ENCODE measurements at places on chromosomes 2 and 18.

- DNase-seq: no peak
Measured at GRCh38 chr18:42365591-42365990, 410.6 kb downstream of the PIK3C3 start.

- no peak for DNase-seq
Measured at GRCh38 chr2:207434899-207435465, 94.8 kb upstream of the CREB1 start.

- DNase-seq: no peak
Measured at GRCh38 chr2:135826544-135826943, 10.4 kb downstream of the LCT start.

GRCh38 chr2:66803726-66804125 is 368.8 kb downstream of the MEIS1 start:
- DNase-seq: no peak

DNA sequence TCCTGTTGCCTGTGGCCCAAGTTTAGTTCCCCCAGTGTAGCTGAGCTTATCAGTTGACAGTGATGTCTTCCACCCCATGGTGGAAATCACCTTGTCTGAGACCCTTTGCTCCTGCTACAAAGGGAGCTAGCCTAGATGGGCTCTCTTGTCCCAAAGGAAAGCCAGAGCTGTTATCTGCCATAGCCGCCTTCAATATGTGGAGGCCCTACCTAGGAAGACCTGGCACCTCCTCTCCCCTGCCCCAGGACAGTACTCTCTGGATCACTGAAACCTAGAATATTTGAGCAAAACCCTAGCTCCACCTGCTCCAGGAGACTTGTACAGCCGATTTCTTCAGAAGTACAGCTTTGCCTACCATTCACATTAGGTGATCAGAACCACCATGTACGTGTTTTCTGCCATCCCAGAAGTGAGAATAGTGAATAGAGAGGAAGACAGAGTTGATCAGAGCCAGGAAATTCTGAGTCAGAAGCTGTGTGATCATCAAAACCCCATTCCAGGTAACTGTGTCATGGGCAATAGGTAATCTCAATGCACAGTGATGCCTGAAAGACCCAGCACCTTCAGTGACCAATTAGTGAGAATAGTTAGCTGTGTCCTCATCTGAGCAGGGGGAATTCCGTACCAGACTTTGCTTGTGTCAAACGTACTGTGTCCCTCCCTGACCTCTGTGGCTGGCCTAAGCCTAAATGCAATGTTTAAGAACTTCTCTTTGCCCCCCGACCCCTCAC is 138.4 kb upstream of the ALPP start:
- no peak for DNase-seq

DNA sequence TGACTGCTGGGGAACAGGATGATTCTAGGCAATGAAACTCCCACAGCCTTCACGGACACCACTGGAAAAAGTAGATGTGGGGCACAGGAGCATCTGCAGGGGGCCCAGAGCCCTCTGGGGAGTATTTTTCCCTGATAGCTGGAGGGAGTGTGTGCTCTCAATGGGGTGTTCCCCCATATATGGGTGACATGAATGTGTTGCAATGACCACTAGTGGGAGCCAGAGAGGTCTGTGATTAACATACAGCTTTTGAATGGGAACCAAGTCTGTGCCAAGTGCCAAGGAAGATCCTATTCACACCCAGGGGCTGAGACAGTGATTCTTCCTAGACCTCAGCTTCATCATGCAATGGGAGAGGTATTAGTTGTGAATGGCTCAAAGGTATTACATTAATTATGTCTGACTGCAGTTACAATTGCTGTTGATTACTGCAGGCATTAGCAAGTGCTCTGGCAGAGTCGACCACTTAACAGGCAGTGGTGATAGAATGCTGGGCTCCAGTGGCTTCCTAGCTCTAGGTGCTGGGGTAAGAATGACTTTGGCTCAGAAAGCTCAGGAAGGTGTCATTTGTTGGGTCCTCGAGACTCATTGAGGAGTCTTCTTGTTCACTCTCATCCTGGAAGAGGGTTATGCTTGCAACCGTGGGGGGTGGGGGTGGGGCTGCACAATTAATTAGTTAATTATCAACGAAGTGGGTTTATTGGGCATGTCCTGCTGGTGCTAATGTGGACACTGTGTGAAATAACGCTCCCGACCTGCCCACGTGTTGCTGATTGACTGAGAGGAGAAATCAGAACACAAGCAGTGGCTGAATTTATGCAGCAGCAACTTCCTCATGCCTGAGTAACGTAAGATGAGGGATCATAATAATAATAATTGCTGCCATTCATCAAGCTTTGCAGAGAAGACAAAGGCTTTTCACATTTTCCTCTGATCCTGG is 194.1 kb downstream of the CLIP4 start:
- DNase-seq: no peak

DNA sequence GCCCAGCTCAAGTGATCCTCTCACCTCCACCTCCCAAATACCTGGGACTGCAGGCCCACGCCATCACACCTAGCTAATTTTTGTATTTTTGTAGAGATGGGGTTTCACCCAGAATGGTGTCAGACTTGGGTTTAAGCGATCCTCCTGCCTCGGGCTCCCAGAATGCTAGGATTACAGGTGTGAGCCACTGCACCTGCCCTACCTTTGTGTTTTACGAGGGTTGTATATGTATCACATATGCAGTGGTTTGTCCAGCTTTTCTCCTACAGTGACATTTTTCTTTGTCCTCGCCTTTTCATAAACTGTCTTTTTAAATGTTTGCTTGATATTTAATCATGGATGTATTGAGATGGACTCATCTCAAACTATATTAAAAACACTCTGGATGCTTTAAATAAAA is 38.5 kb downstream of the AGAP1 start:
- no peak for DNase-seq

GRCh38 chr2:224017957-224018356 is 21.1 kb downstream of the SERPINE2 start:
- DNase-seq: no peak

DNA sequence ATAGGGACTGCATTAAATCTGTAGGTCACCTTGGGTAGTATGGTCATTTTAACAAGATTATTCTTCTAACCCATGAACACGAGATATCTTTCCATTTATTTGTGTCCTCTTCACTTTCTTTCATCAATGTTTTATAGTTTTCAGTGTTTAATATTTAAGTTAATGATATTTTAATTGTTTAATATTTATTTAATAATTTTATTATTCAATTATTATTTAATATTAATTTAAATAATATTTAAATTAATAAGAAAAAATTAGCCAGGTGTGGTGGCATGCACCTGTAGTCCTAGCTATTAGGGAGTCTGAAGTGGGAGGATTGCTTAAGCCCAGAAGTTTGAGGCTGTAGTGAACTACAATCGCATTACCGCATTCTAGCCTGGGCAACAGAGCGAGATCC is 33.0 kb downstream of the CASP10 start:
- DNase-seq: no peak

DNA sequence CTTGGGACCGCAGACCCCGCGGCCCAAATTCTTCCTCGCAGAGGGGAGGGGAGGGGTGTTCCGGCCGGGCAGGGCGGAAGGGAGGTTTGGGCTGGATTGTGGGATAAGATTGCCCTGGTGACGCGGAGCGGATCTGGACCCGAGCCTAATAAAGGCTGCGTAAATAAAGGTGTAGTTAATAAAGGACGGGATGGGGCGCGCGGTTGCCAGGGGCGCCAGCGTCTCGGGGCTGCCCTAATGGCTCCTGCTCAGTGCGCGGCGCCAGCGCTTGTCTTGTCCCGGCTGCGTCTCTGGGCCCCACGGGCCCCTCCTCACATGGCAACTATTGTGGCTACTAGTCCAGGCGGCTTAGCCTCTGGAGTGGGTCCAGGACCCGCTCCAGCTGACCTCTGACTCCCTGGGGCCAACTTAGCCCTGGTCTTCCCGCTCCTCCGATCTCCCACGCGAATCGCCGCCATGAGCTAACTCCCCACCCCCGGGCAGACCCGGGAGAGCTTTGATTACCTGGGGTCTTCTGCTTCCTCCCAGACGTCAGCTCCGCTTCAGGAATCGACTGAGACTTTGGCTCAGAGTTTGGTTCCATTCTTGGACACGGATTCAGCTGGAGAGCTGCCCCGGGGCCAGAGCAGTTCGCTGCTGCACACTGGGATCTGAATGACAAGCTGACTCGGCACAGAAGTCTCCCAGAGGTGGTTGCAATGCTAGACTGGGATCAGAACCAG is 36.5 kb downstream of the SLC25A52 start:
- DNase-seq: no peak

DNA sequence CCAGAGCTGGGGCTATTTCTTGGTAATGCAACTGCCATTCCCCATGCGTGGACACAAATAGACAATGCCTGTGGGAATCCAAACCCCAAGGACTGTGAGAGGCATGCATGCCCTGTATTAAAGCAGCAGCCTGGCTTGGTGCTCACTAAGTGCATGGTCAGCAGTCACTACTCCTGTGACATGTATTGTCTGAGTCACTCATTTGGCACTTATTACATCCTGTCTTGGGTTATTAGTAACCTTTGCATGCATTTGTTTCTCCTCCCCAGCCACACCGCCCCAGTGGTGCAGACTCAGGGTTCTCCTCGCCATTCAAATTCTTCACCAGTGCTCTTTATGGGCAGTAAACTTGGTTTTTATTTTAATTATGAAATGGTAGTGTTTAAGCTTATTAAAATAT is 30.2 kb downstream of the PRKCE start:
- no peak for DNase-seq

DNA sequence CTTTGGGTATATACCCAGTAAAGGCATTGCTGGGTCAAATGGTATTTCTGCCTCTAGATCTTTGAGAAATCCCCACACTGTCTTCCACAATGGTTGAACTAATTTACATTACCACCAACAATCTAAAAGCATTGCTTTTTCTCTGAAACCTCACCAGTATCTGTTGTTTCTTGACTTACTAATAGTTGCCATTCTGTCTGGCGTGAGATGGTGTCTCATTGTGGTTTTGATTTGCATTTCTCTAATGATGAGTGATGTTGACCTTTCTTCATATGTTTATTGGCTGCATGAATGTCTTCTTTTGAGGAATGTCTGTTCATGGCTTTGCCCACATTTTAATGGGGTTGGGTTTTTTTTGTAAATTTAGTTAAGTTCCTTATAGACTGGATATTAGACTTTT is 382.6 kb upstream of the ZNF804A start:
- no peak for DNase-seq

DNA sequence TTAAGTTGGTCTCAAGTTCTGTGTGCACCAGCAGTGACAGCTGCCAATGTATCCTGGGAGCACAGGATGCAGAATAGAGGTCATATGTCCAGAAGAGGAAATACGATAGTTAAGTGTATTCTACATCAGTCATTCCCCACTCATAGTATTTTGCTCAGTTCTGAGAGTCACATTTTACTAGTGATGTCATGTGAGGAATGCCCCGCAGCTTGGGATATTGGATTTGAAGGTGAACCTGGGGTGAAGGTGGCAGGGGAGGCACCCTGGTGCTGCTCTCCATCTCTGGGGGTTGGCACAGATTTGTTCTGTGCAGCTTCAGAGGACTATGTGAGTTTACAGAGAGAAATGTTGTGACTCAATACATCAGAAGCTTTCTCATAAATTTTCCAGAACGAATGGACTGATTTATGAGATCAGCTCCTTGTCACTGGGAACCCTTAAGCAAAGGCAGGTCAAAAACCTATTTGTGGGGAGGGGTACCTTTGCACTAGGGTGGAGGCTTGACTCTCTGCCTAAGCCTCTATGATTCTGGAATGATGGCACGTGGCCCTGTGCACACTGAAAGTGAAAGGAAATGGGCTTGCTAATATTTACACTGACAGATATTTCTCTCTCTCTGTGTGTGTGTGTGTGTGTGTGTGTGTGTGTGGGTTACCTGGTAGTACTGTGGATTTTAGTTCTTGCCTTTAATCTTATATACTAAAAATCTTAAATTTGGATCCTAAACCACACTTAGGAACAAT is 95.9 kb downstream of the NEB start:
- no peak for DNase-seq

- no peak for DNase-seq
Measured at GRCh38 chr18:62498616-62499262, 24.1 kb upstream of the ZCCHC2 start.

GRCh38 chr2:224449212-224450147 is 47.6 kb upstream of the FAM124B start:
- no peak for DNase-seq

- DNase-seq: no peak
Measured at GRCh38 chr2:169542433-169542832, 31.2 kb downstream of the FASTKD1 start.

- no peak for DNase-seq
Measured at GRCh38 chr2:143645921-143646645, 516.9 kb downstream of the ARHGAP15 start.

- DNase-seq: no peak
Measured at GRCh38 chr2:119384971-119385370, 18.2 kb downstream of the DBI start.

DNA sequence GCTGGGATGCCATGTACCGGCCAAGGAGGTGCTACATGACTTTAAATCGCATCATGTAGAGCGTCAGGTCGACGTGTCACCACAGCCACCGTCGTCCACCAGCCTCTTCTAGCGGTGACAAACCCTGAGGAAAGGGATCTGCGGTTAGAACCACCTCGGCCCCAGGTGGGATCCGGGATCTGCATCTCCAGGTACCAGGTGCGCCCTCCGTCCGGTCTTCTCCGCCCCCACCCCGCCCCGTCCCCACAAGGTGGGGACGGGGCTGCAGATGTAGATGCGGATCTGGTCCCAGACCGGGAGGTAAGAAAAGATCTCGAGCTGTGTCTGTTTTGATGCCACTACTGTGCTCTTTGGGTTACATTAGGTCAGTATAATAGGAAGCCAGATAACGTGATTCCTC is 38.4 kb downstream of the C1D start:
- DNase-seq: no peak

DNA sequence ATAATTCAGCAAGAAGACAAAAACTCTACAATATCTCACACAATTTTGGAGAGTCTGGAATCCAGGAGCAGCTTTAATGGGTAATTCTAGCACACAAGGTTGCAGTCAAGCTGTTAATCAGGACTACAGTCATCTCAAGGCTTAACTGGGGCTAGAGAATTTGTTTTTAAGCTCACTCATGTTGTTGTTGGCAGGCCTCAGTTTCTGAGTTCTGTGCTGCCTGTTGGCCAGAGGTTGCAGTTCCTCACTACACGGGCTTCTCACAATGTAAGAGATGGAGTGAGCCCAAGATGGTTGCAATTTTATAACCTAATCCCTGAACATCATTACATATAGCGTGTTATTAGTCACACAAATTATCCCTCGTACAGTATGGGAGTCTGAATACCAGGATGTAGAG is 50.6 kb upstream of the TMEFF2 start:
- DNase-seq: no peak

- DNase-seq: no peak
Measured at GRCh38 chr2:54499661-54500060, 43.5 kb downstream of the SPTBN1 start.

GRCh38 chr2:7292154-7292691 is 375.0 kb downstream of the RNF144A start:
- DNase-seq: no peak
